ENCODE measurements at places on chromosomes 6 and 20.
A peak's percentile ranks its signal among the peaks of the same experiment; 100 is the strongest.

DNA sequence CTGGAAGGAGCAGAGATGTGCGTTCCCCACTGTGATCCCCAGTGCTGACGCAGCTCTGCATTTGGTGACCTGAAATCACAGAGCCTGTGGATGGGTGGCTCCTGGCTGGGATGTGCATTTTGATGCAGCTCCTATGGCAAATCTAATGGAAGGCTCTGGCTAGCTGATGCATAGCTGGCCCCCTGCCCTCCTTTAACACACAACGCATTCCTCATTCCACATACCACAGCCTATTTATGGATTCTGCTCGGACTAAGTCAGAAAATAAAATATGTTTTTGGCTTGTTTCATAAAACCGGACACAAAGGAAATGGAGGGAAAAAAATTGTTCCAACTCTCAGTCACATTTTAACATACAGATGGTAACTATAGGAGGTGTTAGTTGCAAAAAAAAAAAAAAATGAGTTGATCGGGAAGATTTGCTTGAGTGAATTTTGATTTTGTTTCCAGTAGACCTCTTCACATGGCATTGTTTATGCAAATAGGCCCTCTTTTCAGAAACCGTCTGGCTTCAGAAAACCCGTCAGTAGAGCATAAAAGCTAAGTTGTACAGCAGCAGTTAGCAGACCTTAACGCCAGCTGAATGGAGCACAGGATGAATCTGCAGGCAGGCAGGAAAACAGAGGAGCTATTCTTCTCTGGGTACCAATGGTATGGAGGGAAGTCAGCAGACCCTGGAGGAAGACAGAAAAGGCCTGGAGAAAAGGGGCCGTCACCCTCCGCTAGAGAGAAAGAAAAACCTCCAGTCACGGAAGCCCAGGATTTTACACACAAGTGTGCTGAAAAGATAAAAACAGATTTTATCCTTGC is 215.4 kb downstream of the HDGFL1 start:
- no peak for DNase-seq

DNA sequence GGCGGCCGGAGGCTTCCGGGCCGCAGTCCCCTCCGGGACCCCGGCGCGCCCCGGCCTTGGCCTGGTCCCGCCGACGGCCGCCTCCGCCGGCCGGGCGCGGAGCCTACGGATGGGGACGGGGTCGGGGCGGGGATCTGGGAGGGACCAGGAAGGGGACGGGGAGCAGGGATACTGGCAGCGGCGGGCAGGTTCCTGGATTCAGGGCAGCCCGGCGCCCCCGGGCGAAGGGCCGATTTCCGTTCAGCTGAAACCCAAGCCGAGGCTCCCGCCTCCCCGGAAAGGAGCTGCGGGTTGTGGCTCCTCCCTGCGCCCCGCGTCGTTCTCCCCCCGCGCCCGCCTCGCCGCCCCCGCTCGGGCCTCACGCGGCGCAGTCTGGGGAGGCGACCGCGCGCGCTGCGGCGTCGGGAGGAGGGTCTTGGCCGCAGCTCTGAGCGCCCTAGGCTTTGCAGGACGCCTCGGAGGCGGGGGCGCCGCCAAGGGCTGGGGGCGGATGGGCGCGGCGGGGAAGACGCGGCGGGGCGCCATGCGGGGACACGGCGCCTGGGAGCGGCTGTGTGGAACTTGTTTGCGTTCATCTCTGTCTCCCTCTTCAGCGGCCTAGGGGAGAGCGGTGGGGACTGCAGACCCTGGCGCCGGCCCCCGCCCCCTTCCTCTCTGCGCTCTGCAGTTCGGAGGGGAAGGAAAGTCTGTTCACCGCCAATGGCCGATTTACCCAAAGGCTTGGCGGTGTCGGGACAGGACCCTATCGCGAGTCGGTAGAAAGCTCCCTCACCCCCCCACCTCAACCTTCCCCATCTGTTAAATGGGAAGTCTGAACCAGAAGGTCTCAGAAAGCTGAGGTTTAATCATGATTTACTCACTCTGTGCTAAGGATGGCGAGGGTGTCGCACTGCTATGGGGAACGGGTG is 22.7 kb upstream of the TMEM181 start:
- DNase-seq = no peak

DNA sequence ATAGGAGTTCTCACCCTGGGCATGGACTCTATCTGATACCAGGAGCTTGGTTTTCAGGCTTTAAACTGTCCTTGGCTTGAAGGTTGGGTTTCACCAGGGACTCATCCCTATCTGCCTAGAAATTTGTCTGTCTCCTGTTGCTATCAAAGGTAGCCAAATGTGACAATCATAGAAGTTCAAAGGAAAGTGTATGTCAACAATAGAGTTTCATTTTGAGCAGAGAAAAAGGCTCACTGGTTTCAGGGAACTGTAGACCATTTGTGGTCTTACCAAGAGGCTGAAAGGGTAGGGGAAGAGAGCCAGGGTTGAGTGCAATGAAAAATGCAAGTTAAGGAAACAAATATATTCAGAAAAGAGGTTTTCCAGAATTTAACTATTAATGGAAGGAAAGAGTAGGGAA is 966.8 kb upstream of the CITED2 start:
- no peak for DNase-seq

- DNase-seq = no peak
Measured at GRCh38 chr20:40494248-40494647, 194.8 kb downstream of the MAFB start.

DNA sequence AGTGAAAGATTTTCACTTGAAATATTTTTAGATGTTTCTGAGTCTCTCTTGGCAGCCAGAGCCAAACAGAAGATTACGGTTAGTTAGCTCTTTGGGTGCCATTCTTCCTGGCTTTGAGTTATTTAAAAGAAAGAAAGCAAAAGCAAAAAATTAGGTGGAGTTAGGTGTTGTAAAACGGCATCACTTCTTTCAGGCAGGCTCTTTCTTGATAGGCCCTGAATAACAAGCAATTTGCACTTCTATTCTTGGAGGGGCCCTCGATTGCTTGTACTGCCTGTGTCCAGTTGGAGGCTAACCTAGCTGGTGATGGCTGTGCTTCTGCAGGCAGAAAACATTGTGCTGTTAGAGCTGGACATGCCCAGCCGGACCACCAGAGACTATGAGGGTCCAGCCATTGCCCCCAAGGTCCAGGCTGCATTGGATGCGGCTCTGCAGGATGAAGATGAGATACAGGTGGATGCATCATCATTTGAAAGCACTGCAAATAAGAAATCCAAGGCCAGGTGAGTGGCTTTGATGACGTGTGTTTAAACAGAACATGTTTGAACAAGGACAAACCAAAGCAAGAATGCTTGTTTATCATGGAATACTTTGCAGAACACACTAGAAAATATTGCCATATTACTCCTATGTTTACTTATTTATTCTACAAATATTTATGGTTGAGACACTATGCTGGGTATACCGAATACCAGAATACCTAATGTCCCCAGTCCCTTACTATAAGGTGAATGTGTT is 28.1 kb upstream of the ASXL1 start:
- DNase-seq = no peak

DNA sequence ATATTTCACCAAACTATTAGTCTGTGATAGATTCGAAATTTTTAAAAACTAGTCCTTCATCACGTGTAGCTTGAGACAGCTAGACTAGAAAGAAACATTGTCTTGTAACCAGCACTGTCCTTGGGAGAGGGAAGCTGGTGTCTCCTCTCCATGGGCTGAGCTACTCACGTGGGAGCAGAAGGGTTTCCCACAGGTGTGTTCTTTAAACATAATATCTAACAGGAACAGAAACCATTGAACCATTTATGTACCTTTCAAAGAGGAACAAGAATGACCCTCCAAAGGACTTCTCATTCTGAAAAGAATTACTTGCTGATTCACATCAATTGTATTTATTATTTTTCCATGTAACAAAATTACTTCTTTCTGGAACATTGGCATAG is 72.4 kb upstream of the SYNJ2 start:
- no peak for DNase-seq

DNA sequence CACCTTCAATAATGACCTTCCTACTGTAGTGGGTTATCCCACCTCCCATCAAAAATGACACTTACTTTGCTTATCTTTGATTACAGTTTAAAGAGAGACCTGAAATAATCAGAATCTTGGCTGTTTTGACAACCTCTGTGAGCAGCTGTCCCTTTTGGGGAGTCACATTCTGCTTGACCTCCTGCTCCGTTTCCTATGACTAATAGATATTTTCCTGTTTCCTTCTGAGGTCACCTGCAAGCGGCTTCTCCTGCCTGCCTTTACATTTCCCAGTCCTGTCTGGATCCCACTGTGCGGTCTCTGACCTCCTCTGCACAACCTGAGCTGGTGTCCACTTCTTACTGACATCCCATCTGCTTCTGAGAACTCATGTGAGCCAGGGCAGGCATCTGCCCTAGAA is 54.2 kb downstream of the TRAM2 start:
- DNase-seq = no peak

- DNase-seq = no peak
Measured at GRCh38 chr6:157029980-157030690, 253.0 kb downstream of the ARID1B start.

DNA sequence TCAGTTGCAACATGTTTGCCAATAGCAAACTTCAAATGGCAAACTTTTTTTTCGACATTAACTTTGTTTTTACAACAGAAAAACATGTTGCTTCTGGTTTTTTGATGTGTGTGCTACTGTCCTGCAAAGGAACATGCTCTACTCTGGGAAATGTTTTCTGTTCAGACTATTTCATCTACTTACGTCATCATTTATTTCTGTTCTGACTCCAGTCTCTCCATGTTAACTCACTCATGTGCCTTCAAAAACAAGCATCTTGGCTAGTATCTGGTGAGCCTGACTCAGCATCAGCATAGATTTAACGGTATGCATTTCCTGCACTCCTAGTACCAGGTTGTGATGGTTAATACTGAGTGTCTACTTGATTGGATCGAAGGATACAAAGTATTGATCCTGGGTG is 36.1 kb upstream of the MAP7 start:
- DNase-seq = peak; percentile 87

DNA sequence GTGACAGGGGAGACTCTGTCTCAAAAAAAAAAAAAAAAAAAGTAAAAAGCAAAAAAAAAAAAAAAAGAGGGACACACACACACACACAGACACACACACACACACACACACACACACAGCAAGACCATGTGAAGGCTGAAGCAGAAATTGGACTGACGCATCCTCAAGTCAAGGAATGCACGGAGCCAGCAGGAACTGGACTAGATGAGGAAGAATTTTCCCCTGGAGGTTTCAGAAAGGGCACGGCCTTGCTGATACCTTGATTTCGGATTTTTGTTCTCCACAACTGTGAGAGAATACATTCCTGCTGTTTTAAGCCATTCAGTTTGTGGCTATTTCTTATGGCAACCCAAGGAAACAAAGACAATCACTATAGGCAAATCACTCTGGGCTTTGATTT is 176.9 kb upstream of the SALL4 start:
- no peak for DNase-seq

- peak; percentile 86 for DNase-seq
Measured at GRCh38 chr20:51562332-51563173, 20.0 kb upstream of the NFATC2 start.

DNA sequence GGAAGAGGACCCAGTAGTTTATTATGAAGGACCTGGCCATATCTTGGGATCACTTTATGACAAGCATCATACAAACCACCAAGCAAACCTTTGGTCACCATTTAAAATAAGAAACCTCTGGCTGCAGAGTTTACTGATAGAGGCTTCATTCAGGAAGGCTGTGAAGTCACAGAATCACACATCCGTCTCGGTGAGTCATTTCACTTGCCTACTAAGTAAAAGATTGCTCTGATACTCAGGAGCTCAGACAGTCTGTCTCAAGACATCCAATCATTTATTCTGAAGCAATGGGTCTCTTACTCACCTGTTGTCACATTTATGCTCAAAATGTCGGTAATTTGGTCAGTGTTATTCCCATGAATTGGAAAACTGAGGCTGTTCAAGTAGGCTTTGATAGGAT is 33.7 kb downstream of the ADGRF5 start:
- DNase-seq = no peak

- DNase-seq = no peak
Measured at GRCh38 chr6:24838081-24838480, 39.4 kb upstream of the ARMH2 start.

DNA sequence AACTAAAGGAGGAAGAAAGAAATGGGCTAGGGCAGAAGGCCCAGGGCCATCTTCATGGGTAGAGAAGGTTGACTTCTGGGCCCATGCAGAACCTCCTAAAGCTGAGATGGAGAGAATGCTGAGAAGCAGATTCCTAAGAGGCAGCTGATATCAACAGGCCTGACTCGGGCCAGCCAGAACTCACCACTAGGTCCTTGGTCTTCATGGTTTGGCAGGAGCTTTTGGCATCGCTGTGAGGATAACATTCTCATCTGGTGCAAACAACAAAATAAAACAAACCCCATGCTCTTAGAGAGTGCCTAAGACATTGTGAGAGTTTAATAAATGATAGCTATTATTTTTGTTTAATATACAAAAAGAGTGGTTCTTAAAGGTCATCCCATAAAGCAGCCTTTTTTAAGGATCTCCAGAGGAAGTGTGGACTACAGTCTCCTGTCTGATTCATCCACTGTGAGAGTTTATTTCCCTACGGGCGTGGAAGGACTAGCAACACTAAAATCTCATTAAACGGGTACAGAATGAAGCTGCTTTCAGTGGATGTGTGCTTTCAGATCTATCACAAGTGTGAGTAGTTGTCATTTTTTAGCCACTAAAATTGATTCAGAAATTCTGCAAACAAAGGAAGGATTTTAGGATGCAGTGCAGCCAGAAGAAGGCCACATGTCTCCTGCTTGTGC is 160.0 kb downstream of the PLCB4 start:
- DNase-seq = no peak
